ENCODE measurements at places on chromosomes 13 and 19. TPM values are rescaled to one million over a fixed set of nuclear protein-coding genes. Genes with fewer than 3 reads are reported as not detected.

DNA sequence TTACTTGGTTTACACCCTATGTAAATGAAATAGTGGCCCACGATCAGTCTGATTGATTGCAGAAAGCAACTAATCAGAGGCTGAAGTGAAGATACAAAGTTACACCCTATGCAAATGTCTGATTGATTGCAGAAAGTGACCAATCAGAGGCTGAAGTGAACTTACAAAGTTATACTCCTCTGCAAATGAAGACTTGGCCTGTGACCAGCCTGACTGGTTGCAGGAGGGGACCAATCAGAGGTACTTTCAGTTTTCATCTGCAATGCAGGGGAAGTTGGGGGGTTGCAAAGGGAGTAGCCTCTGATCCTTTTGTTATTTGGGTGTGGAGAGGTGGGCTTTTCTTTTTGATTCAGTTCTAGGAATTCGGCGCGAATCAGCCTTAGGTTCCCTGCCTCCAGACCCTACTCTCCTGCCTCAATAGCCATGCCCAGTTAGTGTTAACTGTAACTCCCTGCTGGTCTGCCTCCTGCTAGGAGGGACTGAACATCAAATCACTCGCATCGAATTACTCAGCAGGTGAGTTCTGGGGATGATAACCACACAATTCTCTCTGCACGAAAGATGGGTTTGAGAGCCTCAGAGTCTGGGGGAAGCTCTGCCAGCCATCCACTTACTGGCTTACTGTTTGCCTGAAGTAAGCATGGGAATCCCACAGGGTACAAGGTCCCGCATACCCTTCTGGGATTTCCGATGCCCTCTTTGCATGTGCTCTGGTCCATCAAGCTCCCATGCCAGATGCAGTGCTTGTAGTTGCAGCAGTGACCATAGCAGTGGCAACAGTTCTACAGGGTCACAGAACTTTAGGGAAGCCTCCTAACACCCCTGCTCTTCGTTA is 7.5 kb downstream of the ARL11 start:
- DNase-seq = peak; percentile 24

DNA sequence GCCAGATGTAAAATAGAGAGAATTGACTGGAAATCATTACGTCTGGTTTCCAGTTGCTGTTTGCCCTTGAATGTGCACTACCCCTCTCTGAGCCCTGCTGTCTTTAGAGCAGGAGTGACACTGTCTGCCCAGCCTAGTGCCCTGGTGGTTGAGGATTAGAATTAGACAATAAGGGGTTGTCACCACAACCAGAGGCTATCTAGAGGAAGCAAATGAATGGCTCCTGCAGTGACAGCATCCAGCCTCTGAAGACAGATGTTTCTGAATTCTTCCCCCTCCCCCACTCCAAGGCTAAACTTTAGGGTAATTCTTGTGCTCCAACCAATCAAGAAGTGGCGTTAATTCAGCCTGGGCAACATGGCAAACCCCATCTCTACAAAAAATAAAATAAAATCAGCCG is 2.0 kb downstream of the RAB8A start:
- no peak for DNase-seq

GRCh38 chr13:42189061-42189460 is 82.9 kb upstream of the AKAP11 start:
- DNase-seq = no peak

DNA sequence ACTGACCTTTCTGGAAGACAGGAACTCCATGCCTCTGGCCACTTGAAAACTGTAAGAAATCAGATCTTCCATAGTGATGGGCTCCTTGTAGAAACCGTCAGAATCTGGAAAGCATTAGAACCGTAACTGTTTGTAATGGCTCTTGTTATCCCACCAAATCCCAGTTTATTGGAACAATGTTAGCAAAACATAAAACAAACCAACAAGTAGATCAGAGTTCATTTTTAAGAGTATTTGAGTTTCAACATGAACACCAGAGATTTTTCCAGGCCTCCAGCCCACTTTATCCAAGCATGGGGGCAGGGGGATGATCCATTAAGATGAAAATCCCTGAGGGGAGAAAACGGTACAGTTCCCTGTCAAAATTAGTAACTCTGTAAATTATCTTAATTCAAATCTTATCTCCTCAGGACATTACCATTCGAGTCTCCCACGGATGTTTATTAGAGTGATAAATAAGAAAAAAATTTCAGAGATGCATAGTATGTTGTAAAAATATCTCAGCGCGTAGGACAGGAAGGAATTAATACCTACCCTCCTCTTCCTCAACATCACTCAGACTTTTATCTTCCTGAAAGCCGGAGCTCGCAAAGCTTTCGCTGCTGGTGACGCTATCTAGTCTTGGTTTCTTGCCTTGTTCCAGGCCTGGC is 172.5 kb downstream of the FLT1 start:
- no peak for DNase-seq

- DNase-seq = no peak
Observed at GRCh38 chr13:27605610-27606200, 14.6 kb downstream of the LNX2 start.

DNA sequence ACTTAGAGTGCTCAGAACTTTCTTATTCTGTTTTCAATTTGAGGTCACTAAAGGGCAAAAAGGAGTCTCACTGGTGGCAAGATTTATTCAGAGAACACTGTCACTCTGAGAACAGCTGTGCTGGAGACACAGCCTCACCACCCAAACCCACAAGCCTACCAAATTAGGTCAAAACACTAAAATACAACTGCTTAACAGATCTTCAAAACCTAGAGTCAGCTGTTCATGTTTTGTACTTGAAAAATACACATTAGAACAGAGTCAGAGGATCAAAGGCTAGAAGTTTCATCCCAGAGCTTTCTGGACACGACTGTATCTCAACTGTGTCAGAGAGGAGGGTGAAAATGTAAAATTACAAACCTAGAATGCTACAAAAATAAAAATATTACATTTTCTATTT is 89.3 kb downstream of the MIPEP start:
- peak; percentile 29 for DNase-seq

GRCh38 chr13:109281903-109282635 is 504.3 kb downstream of the IRS2 start:
- no peak for DNase-seq

GRCh38 chr19:50549059-50549926 is 18.9 kb downstream of the LRRC4B start:
- no peak for DNase-seq

- no peak for DNase-seq
Observed at GRCh38 chr13:85367887-85368286, 431.3 kb downstream of the SLITRK6 start.

DNA sequence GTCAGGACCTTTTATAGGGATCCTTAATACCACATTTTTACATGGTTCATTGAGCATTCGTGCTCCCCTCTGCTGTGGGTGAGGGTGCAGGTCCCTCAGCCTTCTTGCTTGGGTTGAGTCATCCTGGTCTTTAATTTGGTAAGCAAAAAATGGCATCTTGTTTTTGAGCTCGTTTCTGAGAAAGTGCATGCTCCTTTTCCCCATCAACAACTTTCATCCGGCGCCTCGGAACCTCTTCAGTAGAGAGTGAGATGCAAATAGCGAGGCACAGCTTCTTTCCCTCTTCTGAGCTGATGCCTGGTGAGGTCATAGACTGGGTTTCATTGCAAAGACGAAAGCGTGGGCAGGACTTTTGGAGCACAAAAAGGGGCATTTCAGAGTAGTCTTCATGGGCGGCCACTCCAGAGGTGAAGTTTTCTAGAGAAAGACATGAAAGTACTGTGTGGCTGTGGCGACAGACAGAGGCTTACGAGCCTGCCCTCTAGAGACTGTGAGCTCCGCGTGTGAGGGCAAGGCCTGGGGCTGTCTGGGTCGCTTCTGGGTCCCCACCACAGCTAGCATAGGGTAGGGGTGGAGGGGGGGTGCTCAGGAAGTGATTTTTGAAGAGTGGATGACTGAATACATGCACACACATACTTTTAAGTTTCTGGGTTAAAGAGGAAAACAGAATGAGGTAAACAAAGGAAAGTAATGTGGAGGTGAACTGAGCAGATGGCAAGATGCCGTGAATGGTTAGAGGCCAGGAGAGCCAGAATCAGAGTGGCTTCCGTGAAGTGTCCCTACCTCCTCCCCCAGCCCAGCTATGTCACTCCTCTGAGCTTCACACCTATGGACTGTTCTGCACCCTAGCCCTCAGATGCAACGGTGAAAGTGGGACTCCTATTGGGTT is 44.3 kb downstream of the BBC3 start:
- peak; percentile 77 for DNase-seq

- peak; percentile 75 for DNase-seq
Observed at GRCh38 chr19:12872941-12873890, 8.0 kb downstream of the DNASE2 start.

- DNase-seq = peak; percentile 55
Observed at GRCh38 chr19:45179072-45179891, 698 bp downstream of the BLOC1S3 start.

- DNase-seq = peak; percentile 45
Observed at GRCh38 chr19:771332-771785, 20.4 kb downstream of the MISP start.

DNA sequence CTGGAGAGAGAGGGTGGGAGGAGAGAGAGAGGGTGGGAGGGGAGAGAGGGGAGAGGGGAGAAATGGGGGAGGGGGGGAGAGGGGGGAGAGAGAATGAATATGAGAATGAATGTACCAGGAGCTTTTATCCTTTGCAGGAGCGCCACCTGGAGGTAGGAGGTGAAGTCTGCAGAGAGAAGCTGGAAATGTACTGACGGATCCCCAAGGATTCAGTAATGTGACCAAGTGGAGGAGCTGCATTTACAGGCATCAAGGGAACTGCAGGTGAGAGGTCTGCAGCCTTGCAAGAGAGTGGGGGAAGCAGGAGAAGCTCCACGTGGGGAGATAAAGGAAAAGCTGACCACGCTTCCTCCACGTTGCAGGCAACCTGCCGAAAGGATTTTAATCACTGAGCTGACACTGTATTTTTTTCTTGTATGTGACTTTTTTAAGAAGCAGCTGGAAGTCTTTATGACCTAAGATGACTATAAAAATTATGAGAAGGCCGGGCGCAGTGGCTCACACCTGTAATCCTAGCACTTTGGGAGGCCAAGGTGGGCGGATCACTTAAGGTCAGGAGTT is 33.7 kb downstream of the VSTM1 start:
- peak; percentile 65 for DNase-seq

DNA sequence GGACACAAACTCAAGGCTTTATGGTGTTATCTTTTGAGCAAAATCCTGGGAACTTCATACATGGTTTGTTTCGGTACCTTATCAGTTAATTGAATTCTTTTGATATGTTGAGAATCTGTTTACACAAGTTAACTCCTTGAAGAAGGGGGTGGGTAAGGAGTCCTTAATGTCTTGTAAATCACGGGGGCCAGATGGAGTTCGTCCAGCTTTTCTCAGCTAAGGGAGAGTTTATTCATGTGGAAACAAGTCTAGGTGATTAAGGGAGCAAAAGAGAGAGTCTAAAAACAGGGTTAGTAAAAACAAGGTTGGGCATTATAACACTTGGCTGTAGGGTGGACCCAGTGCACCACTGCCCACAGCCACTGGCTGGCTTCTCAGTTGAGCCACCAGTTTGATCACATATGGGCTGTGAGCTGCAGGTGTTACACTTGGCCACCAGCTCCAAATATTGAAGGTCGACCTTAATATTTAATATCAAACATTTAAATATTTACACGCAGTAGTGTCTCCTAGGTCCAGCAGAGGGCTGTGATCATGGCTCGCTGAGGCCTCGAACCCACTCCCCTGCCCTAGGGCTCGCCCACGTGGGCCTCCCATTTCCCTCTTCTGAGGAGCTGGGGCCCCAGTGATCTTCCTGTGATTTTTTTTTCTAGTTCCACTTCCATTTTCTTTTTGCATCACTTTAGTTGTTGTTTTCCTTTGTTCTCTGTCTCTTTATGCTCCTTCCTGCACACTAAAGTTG is 21.0 kb upstream of the ZNF43 start:
- DNase-seq = no peak

DNA sequence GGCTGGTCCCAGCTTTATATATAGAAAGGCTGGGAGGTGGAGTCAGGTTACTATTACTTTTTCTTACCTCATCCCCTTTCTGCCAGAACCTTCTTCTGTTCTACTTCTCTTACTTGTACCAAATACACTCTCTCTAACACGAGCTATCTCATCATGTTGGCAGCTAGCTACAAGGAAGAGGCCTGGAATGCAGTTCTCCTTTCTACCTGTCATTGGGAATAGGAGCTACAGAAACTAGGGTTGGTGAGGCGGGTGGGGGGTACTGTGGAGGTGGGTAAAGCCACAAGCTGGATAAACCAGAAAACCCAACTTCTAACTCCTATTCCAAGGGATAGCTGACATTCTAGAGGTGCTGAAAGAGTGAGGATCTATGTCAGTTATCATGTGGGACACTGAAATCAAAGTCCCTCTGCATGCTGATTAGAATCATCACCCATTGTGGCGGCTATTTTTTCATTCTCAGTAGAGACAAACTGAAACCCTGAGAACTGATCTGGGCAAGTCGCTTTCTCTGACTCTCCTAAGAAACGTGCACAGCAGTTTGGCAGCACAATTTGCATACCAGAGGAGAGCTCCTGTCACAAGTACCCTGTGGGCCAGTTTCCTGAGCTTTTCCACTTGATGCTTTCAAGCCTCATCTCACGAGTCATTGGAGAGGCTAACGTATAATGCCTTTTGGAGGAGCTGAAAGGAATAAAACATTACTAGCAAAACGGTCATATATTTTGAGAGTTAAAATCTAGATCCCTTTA is 358.1 kb downstream of the ENOX1 start:
- DNase-seq = no peak

- no peak for DNase-seq
Observed at GRCh38 chr13:45831851-45832250, 19.7 kb downstream of the SIAH3 start.

The B9D2 gene
- total RNA-seq = 10.8 TPM

The CYP4F8 gene
- total RNA-seq = not detected

The NLRP7 gene
- not detected for total RNA-seq

The ZNF442 gene
- total RNA-seq = 0.86 TPM

The ACP7 gene
- not detected for total RNA-seq

The ZNF90 gene
- 8.5 TPM for total RNA-seq

The USE1 gene
- 20.4 TPM for total RNA-seq
